ENCODE measurements at places on chromosomes 16 and 17. TPM values are rescaled to one million over a fixed set of nuclear protein-coding genes. Genes with fewer than 3 reads are reported as not detected.

- H3K27ac ChIP-seq = no peak overlapping the region
- no peak for DNase-seq
- no peaks in the 10 kb centered on the region for H3K27me3 ChIP-seq
- no peaks in the 10 kb centered on the region for H3K36me3 ChIP-seq
- H3K4me3 ChIP-seq = no peak overlapping the region
Observed at GRCh38 chr16:83676086-83676485, 131.7 kb upstream of the HSBP1 start.

GRCh38 chr16:74079232-74079586 lies 217.4 kb upstream of the PSMD7 start:
- H3K36me3 ChIP-seq = no peaks in the 10 kb centered on the region
- no peak for DNase-seq
- no peak overlapping the region for H3K27ac ChIP-seq
- peaks cover 6% of the 10 kb centered on the region for H3K4me1 ChIP-seq
- H3K4me3 ChIP-seq = no peak overlapping the region

GRCh38 chr17:48127371-48128051 lies 19.9 kb downstream of the SNX11 start:
- peaks cover 3% of the 10 kb centered on the region for H3K36me3 ChIP-seq
- H3K27ac ChIP-seq = no peak overlapping the region
- no peaks in the 10 kb centered on the region for H3K4me1 ChIP-seq
- no peak overlapping the region for H3K4me3 ChIP-seq

DNA sequence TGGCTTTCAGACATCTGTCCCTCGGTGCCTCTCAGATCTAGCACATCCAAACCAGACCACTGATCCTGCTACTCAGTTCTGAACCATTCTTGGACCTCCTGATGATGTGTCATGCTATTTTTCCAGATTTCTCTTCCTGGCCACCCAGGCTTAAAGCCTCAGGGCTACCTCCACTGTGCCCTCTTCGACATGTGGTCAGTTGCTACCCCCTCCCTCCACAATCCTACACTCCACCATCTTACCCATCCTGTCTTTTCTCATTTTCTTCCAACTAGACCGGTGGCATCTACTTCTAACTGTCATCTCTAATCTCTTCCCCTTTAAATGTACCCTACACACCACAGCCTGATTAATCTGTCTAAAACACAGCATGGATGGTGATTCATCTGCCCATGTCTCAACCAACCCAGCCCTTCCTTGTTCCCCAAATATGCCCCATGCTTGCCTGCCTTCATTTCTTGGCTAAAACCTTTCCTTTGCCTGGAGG lies 478.6 kb downstream of the SLC39A11 start:
- H3K4me1 ChIP-seq = peaks cover 58% of the 10 kb centered on the region
- DNase-seq = no peak
- no peaks in the 10 kb centered on the region for H3K36me3 ChIP-seq
- H3K27me3 ChIP-seq = no peaks in the 10 kb centered on the region

DNA sequence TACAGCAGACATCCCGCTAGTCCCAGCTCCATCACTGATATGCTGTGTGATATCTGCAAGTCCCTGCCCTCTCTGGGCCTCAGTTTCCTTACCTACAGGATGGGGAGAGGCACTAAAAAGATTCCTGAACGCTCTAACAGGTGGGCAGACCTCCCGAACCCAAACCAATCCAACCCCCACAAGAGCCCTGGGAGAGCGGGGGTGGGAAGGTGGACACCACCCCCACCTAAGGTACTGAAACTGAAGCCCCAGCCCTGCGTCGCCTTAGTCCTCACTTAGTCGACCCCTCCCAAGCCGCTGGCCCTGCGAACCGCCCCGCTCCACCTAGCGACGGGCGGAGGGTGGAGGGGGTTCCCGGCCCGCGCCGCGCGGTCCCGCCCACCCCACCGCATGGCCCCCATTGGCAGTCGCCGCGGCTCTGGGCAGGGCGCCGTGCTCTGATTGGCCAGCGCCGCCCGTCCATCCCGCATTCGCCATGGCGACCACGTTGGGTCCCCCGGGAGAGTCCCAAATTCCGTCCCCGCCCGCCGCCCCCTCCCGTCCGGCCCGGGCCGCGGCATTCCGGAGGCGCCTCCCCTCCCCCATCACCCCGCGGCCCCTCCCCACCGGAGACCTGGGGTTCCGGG lies 578 bp downstream of the CCDC102A start:
- peak overlapping the region; percentile 90 for H3K4me3 ChIP-seq
- peak overlapping the region; percentile 78 for H3K27ac ChIP-seq
- peaks cover 21% of the 10 kb centered on the region for H3K4me1 ChIP-seq
- H3K36me3 ChIP-seq = no peaks in the 10 kb centered on the region

DNA sequence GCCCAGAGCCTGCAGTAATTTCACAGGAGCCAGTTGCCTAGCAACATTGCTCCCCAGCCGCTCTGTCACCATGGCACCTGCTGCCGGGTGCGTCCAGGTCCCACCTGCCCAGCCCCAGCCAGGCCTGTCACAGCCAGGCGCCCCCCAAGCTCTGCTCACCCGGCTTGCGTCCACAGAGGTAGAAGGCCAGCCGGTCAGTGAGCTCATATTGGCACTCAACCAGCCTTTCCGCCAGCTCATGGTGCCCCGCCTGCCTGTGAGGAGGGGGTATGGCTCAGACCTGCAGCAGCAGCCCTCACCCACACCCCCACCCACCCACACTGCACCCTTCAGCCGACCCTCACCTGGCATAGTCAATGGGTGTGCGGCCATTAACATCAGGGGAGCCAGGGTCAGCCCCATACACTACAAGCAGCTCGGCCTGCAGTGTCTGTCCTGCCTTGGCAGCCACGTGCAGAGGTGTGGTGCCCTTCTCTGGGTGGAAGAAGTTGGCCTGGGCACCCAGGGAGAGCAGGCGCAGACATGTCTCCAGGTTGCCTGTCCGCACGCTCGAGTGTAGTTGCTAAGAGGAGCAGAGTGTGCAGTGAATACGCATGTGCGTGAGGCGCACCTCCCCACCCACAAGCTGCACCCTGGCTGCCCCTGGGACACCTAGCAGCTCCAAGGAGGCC lies 7.7 kb downstream of the GIT1 start:
- H3K27ac ChIP-seq = no peak overlapping the region
- DNase-seq = no peak
- no peaks in the 10 kb centered on the region for H3K27me3 ChIP-seq

- no peak for DNase-seq
- no peaks in the 10 kb centered on the region for H3K27me3 ChIP-seq
- no peak overlapping the region for H3K27ac ChIP-seq
- H3K4me1 ChIP-seq = no peaks in the 10 kb centered on the region
- H3K4me3 ChIP-seq = no peak overlapping the region
Observed at GRCh38 chr17:69728816-69729215, 314.3 kb downstream of the MAP2K6 start.

DNA sequence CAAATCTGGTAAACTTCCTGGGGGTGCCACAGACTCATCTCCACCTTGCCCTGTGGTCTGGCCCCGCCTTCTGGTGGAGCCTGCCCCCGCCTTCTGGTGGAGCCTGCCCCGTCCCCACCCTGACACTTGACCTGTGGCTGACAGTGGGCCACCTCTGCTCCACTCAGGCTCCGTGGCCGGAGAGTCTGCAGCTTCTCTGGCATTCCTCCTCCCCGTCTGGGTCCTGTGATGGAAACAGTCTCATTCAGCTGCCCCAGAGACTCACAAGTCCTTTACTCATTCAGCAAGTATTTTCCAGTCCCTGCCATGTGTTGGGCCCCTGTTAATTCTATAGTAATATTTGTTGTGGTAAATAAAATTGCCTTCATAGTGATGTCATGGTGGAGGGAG lies 21.0 kb upstream of the G6PC1 start:
- no peaks in the 10 kb centered on the region for H3K27me3 ChIP-seq
- no peaks in the 10 kb centered on the region for H3K4me1 ChIP-seq
- no peak overlapping the region for H3K27ac ChIP-seq
- no peak for DNase-seq
- H3K4me3 ChIP-seq = no peak overlapping the region

DNA sequence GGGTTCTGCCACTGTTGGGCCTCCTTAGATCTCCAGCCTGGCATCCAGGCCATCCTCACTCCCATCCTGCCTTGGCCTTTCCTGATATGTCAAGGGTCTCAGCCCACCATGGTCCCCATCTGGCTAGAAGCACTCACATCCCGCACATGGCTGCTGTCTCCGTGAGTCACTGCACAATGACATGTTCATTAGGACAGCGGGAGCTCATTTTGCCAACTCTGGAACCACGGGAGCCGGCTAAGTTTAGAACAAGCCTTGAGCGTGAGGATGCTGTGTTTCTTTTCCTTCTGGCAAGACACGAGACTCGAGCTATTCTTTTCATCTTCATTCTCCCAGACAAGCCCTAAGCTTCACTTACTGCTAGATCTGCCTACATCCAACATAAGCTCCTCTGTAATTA lies 65.7 kb upstream of the KSR1 start:
- H3K36me3 ChIP-seq = no peaks in the 10 kb centered on the region
- H3K4me3 ChIP-seq = no peak overlapping the region
- DNase-seq = no peak
- H3K27ac ChIP-seq = no peak overlapping the region
- no peaks in the 10 kb centered on the region for H3K27me3 ChIP-seq

DNA sequence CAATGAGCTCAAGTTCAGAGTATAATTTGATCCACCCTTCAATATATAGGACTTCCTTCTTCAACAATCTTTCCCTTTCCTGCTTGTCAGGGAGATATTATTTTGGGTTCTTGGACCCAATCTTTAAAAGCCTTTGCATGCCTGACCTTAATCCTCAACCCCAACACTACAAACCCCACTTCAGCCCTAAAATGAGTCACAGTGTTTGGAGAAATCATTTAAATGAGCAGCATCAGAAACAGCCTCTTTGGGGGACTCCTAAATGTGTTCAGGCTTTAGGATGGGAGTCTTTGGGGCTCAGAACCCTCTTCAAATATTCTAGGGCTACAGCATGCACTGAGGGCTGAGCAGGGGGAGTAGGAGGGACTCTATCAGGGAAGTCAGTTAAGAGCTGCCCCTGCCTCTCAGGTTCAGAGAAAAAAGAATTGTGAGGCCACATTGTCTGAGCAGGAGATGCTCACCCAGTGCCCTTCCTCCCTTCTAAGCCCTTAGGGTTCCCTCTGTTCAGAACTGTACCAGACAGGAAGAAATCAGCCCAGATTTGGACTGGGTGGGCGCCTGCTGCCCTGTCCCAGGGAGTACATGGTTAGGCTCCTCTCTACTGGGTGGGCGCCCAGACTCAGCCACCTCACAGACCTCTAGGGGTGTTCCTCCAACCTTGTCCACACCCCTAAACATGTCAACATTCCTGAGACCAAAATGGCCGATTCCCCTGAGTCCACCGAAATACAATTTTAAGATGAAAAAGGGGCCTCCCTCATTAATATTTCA lies 5.0 kb downstream of the NEUROD2 start:
- H3K4me1 ChIP-seq = peaks cover 51% of the 10 kb centered on the region
- DNase-seq = no peak
- no peaks in the 10 kb centered on the region for H3K36me3 ChIP-seq
- H3K27me3 ChIP-seq = no peaks in the 10 kb centered on the region
- no peak overlapping the region for H3K27ac ChIP-seq

GRCh38 chr17:56289321-56289720 lies 136.0 kb downstream of the ANKFN1 start:
- DNase-seq = no peak

DNA sequence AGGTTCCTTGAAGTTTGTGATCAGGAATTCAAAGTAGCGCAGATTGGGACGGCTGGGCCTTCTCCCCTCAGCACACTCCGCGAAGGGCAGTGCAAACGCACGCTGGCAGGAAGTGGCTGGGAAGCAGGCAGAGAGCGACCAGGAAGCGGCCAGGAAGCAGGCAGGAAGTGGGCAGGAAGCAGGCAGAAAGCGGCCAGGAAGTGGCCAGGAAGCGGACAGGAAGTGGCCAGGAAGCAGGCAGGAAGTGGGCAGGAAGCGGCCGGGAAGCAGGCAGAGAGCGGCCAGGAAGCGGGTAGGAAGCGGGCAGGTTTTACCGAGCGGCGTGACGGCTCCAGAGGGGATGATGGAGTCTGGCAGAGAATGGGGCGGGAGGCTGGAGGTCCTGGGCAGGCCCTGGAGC lies 3.2 kb downstream of the DPEP1 start:
- H3K4me3 ChIP-seq = no peak overlapping the region
- no peaks in the 10 kb centered on the region for H3K27me3 ChIP-seq
- peaks cover 21% of the 10 kb centered on the region for H3K4me1 ChIP-seq
- no peaks in the 10 kb centered on the region for H3K36me3 ChIP-seq

GRCh38 chr17:31825961-31826691 lies 32.9 kb downstream of the COPRS start:
- no peaks in the 10 kb centered on the region for H3K36me3 ChIP-seq
- no peaks in the 10 kb centered on the region for H3K27me3 ChIP-seq
- no peak overlapping the region for H3K27ac ChIP-seq
- no peaks in the 10 kb centered on the region for H3K4me1 ChIP-seq
- no peak for DNase-seq
- H3K4me3 ChIP-seq = no peak overlapping the region

- no peaks in the 10 kb centered on the region for H3K4me1 ChIP-seq
- H3K27me3 ChIP-seq = no peaks in the 10 kb centered on the region
- H3K27ac ChIP-seq = no peak overlapping the region
- H3K4me3 ChIP-seq = no peak overlapping the region
Observed at GRCh38 chr16:27973678-27974077, 89.8 kb downstream of the GSG1L start.

GRCh38 chr17:1398931-1399678 lies 917 bp downstream of the YWHAE start:
- no peaks in the 10 kb centered on the region for H3K36me3 ChIP-seq
- H3K4me3 ChIP-seq = peak overlapping the region; percentile 99
- DNase-seq = no peak

DNA sequence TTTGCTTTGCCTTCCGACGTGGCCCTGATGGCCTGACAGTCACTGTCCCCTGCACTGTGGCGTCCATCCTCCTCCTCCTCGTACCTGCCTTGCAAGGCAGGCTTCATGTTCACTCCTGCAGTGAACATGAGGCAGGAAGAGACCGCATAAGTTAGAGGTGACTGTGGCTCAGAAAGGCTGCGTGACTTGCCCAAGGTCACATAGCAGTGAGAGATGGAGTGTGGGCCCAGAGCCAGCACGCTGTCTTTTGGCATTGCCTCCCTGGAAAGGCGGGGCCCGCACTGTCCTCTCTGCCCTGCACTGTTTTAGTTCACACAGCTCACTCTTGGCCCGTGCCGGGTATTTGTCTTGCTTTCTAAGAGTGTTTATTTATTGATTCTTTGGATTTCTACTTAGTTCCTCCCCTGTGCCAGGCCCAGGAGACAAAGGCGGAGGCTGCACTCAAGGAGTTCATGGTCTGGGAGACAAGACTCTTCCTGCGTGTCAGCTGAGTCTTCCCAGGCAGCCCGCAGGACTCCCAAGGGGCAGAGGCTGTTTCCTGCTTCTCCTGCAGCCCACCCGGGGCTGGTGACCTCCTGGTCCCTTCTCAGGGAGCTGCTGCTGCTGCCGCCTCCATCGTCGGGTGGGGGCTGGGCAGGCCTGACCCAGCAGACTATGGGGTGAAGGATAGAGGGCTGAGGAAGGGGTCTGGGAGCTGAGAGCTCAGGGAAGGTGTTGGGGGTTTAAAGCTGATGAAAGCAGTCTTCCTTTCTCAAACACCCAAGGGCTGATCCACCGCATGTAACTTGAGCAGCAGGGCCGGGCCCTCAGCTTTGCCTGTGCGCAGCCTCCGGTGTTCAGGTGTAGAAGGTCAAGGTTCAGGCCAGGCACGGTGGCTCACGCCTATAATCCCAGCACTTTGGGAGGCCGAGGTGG lies 12.7 kb downstream of the CYGB start:
- peaks cover 4% of the 10 kb centered on the region for H3K27me3 ChIP-seq
- peak; percentile 81 for DNase-seq
- peak overlapping the region; percentile 26 for H3K27ac ChIP-seq
- H3K4me3 ChIP-seq = no peak overlapping the region

Gene LDHD
- 28.3 TPM for total RNA-seq

Gene ATP5PD
- 105 TPM for total RNA-seq

Gene MYCBPAP
- total RNA-seq = not detected

Gene SOX8
- total RNA-seq = 3.3 TPM

Gene MON1B
- 22.4 TPM for total RNA-seq

Gene PABPN1L
- not detected for total RNA-seq

Gene TAT
- not detected for total RNA-seq

Gene ASIC2
- not detected for total RNA-seq

Gene PFN1
- 180 TPM for total RNA-seq

Gene TRIM37
- 11.7 TPM for total RNA-seq

Gene PKMYT1
- total RNA-seq = 0.26 TPM
